Thymus (tissue), 14 donors: ENCODE measurements at places on chromosomes 2 and 18. TPM values are rescaled to one million over a fixed set of nuclear protein-coding genes. Genes with fewer than 3 reads are reported as not detected.

The ACTG2 gene
- 0.61 TPM for total RNA-seq

The CAPN14 gene
- 0.52 TPM for total RNA-seq

The SERPINB12 gene
- 2.6 TPM for total RNA-seq

The ITPRIPL1 gene
- 7.7 TPM for total RNA-seq

The BMP10 gene
- total RNA-seq = 0.14 TPM

The GALNT5 gene
- total RNA-seq = 0.33 TPM

The RAB17 gene
- total RNA-seq = 0.33 TPM

The TEX44 gene
- total RNA-seq = not detected

The TFCP2L1 gene
- total RNA-seq = 0.80 TPM

The LIMS4 gene
- total RNA-seq = 0.71 TPM

The CLEC4F gene
- 0.09 TPM for total RNA-seq

The NYAP2 gene
- total RNA-seq = 0.05 TPM

The KRTCAP3 gene
- total RNA-seq = 1.6 TPM

The NCK2 gene
- total RNA-seq = 14.5 TPM

The DSG2 gene
- total RNA-seq = 16.0 TPM

The MAP3K20 gene
- total RNA-seq = 11.2 TPM

The PRKAG3 gene
- not detected for total RNA-seq

The CIB4 gene
- 0.19 TPM for total RNA-seq

The TRIM43 gene
- 0.66 TPM for total RNA-seq

The SH2D6 gene
- 0.33 TPM for total RNA-seq

The FAM228A gene
- 0.66 TPM for total RNA-seq

The FAM237A gene
- total RNA-seq = not detected

The KCNJ13 gene
- 0.24 TPM for total RNA-seq

The VAMP5 gene
- total RNA-seq = 19.0 TPM

The HTR2B gene
- 1.1 TPM for total RNA-seq

The CRYGC gene
- not detected for total RNA-seq

The ANKRD62 gene
- not detected for total RNA-seq

The FLACC1 gene
- total RNA-seq = 1.7 TPM

The DAPL1 gene
- total RNA-seq = 2.9 TPM

The NPHP1 gene
- 1.7 TPM for total RNA-seq

The TUBB8B gene
- 0.14 TPM for total RNA-seq

The IL1RL1 gene
- total RNA-seq = 1.1 TPM

The NT5C1B gene
- total RNA-seq = not detected

The ST8SIA3 gene
- 0.09 TPM for total RNA-seq

The USP37 gene
- 11.7 TPM for total RNA-seq

The GPR155 gene
- total RNA-seq = 3.0 TPM

The DUSP2 gene
- 60.0 TPM for total RNA-seq
